ENCODE measurements at places on chromosomes 11 and 22.

GRCh38 chr22:33188326-33188725 is 130.1 kb upstream of the SYN3 start:
- peak; percentile 39 for DNase-seq

DNA sequence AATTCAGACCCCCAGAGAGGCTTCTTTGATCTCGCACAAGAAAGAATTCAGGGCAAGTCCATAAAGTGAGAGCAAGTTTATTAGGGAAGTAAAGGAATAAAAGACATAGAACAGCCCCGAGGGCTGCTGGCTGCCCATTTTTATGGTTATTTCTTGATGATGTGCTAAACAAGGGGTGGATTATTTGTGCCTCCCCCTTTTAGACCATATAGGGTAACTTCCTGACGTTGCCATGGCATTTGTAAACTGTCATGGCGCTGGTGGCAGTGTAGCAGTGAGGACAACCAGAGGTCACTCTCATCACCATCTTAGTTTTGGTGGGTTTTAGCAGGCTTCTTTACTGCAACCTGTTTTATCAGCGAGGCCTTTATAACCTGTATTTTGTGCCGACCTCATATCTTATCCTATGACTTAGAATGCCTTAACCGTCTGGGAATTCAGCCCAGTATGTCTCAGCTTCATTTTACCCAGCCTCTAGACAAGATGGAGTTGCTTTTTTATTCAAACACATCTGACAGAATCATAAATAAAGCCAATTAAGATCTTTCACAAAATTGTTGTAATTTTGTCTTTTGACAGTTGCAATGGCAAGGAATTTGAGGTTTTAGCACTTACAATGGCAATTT is 7.6 kb downstream of the DDIAS start:
- peak; percentile 27 for DNase-seq

GRCh38 chr11:116580799-116581198 is 192.0 kb downstream of the BUD13 start:
- DNase-seq = no peak

- DNase-seq = no peak
Measured at GRCh38 chr11:123491241-123491640, 61.2 kb downstream of the GRAMD1B start.

GRCh38 chr11:63978551-63979239 is 4.3 kb downstream of the COX8A start:
- no peak for DNase-seq

- no peak for DNase-seq
Measured at GRCh38 chr22:26921726-26922125, 264.3 kb downstream of the MIAT start.

GRCh38 chr11:19422276-19422675 is 181.5 kb upstream of the E2F8 start:
- DNase-seq = no peak

DNA sequence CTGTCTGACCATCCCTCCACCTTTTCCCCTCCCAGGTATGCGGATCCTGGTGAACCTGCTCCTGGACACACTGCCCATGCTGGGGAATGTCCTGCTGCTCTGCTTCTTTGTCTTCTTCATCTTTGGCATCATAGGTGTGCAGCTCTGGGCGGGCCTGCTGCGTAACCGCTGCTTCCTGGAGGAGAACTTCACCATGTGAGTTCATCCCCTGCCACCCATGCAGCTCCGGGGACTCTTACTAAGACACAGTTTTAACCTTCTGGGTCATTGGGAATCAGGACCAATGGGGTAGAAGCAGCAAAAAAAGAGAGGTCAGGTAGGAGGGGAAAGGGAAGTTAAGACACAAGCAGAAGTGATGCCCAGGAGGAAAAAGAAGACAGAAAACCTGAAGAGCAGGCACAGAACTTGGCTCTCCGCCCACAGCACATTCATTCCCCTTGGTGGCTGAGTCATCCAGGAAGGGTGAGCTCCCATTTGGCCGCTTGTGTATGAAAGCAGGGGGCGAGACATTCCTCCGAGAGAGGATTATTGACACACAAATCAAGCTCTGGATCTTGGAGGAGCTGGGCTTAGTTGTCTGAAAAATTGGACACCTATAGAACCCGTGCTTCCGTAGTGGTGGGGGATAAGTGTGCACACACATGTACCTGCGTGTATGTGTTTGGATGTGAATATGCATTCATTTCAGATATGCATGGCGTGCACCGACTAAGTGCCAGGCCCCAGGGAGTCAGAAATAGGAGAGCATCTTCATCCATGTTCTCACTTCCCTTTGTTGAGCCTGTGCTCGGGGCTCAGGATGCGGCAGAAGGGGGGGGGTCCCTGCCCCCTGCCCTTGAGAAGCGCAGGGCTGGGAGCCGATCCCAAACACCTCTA is 64.2 kb downstream of the CACNA1I start:
- peak; percentile 83 for DNase-seq

DNA sequence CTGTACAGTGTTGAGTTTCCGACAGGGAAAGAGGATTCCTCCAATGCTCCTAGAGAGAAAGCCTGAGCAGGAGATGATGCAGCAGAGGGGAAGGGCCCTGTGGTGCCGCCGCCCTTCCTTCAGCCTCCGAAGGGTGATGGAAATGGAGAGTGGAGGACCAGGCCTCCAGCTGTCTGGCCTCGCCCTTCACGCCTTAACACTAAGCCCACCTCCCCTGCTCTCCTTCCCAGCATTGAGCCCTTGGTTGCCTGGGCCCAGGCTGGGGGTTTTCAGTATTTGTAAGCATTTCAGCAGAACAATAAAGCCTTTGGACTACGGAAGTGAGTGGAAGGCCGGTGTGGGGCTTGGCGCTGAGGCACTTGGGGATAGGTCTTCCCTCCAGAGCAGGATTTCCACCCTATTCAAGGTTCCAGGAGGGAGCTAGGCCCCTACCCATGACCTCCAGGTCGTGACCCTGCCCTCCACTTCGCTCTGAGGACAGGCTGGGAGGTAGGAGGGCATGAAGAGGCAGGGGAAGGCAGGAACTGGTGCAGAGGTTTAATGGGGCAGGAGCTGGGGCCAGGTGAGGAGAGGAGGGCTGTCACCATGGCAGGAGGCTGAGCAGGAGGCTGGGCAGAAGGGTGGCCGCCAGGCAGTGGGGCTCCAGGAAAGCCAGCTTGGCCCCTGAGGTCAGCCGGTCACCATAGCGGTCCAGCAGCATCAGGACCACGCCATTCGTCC is 21.6 kb downstream of the TREH start:
- no peak for DNase-seq

- DNase-seq = no peak
Measured at GRCh38 chr11:112627588-112628045, 333.6 kb upstream of the NCAM1 start.

DNA sequence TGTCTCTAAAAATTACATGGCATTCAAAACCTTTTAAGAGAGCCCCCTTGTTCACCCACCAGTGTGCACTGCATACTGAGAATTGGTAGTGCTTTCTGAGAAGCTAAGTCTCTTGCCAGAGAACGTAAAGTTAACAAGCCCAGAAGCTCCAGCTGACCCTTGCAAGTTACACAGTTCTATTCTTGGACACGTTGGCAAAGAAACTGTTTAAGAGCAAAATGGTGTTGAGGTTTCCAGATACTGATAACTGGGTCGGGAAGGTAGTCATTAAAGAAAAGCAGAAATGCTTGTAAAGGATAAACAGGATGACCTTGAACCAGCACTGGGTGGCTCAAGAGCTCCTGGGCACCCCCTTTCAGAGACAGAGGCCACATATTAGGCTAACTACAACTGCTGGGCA is 284.8 kb downstream of the CADM1 start:
- no peak for DNase-seq

Data from cardiac fibroblast (primary cell).